ENCODE measurements at places on chromosomes 16 and 17.

DNA sequence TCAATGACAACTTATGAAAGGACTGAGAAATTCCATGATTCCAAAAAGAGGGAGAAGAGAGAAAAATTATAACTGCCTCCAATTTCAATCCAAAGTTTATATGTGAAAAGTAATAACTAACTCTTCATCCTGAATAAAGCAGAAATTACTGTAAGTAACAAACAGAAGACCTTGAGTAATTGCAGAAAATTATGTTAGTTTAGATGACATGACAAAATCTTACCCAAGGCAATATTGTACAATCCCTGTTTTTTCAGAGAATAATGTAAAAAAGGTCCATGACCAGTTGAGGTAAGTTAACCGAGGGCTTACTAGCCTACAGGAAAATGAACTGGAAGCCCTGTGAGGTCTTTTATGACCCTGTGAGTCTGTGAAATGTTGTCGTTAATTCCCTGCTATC, 949.5 kb upstream of the SOX9 start:
- DNase-seq, result no peak

GRCh38 chr16:87436225-87437172, 44.4 kb downstream of the MAP1LC3B start:
- DNase-seq, result no peak

DNA sequence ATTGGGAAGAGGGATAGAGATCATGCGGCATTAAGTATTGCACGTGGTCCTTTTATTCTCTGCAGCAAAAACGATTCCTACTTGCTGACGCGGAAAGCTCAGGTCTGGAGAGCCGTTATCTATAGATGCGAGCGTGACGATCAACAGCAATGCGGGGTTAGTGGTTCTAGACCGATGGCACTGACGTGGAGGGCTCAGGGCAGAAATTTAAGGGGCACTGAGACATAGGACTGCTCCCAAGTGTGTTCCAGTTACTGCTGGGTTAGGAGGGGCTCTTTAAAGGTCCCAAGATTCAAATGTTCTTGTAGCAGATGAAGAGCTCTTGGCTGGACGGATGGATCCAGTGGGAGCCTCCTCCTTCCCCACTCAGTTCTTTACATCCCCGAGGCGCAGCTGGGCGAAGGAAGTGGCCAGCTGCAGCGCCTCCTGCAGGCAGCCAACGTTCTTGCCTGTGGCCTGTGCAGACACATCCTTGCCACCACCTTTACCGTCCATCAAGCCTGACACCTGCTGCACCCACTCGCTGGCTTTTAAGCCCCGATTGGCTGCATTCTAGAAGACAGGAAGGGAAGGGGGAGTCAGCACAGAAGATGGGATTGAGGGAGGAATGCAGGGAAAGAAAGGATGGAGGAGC, 732 bp upstream of the EXOSC6 start:
- DNase-seq, result no peak

DNA sequence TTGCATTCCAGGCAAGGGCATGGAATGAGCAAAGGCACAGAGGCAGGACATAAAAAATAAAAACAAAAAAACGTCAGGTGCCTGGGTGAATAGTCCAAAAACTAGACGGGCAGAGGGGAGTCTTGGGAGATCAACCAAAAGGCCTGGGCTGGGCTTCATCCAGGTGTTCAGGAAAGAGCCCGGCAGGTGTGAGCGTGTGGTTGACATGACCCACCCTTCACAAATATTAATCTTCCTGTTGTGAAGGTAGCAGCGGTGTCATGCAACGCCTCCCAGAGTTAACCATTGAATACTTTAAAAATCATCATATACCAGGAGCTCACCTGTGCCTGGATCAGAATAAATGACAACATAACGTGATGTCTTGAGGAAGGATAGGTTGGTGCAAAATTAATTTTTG, 90.6 kb downstream of the USP22 start:
- DNase-seq, result no peak

DNA sequence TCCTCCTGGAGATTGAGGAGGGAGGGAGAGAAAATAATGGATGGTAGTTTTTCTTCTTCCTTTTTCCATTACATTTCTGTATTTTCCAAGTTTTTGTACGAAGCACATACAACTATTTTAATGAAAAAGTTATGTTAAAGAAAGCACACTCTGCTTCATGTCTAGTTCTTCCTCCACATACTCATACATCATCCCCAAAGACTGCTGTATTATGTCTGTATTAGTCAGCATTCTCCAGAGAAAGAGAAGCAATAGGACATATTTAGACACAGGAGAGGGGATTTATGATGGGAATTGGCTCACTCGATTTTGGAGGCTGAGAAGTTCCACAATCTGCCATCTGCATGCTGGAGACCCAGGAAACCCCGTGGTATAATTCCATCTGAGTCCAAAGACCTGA, 10.1 kb upstream of the ACSM2A start:
- DNase-seq, result no peak

- no peak for DNase-seq
These were observed 1.9 kb downstream of the USH1G start for GRCh38 chr17:74921026-74921681.

DNA sequence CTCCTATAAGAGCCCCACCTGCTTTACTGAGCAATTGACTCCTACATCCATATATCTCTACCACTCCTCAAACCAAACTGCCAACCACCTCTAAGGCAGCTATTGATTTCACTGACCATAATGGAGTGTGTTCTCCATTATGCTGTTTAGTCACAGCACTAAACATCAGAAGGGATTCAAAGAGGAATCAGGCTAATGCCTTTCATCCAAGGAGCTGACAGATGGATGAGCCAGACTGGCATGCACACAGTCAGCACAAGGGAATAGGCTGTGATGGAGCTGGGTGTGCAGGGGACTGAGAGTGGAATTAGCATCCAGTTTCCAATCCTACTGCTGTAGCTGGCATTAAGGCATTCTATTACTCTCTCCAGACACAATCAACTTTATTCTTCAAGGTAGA, 88.7 kb upstream of the CCL2 start:
- DNase-seq, result no peak

- no peak for DNase-seq
These were observed at the start of gene AHSP for GRCh38 chr16:31527734-31528274. Gene AHSP (plus strand): TSS chr16:31527900. CDS start chr16:31528140, 240 bp downstream.

- no peak for DNase-seq
These were observed 173.2 kb upstream of the MYOCD start for GRCh38 chr17:12492450-12492849.

- DNase-seq, result no peak
These were observed 49.8 kb upstream of the ARHGAP44 start for GRCh38 chr17:12739500-12739899.

All from stimulated activated CD4-positive, alpha-beta T cell treated with anti-CD3 and anti-CD28 coated beads, Interleukin-2, amount 100 ng/mL, for 4 hours (primary cell).